ENCODE measurements at places on chromosomes 11 and 22. TPM values are rescaled to one million over a fixed set of nuclear protein-coding genes. Genes with fewer than 3 reads are reported as not detected.

FHIP1B gene
- polyA plus RNA-seq = 19.8 TPM

PNPLA3 gene
- polyA plus RNA-seq = 3.9 TPM

FAM83F gene
- 0.01 TPM for polyA plus RNA-seq

CSF2RB gene
- not detected for polyA plus RNA-seq

LDHAL6A gene
- not detected for polyA plus RNA-seq

GGTLC3 gene
- not detected for polyA plus RNA-seq

TP53I11 gene
- 6.3 TPM for polyA plus RNA-seq

RFPL1 gene
- not detected for polyA plus RNA-seq

SMC1B gene
- not detected for polyA plus RNA-seq

OR51I1 gene
- polyA plus RNA-seq = not detected

PATE4 gene
- polyA plus RNA-seq = not detected

ANKRD49 gene
- polyA plus RNA-seq = 12.4 TPM

CAPN5 gene
- polyA plus RNA-seq = 22.8 TPM

MYRF gene
- 2.7 TPM for polyA plus RNA-seq

WT1 gene
- not detected for polyA plus RNA-seq

OR2AG2 gene
- 0.11 TPM for polyA plus RNA-seq

VSIG10L2 gene
- polyA plus RNA-seq = not detected

OR51B5 gene
- polyA plus RNA-seq = 0.56 TPM

FJX1 gene
- polyA plus RNA-seq = 5.6 TPM

P2RX6 gene
- polyA plus RNA-seq = 1.7 TPM

SAA4 gene
- polyA plus RNA-seq = not detected

CD3D gene
- not detected for polyA plus RNA-seq

ADM2 gene
- polyA plus RNA-seq = 3.6 TPM

OR5AP2 gene
- polyA plus RNA-seq = not detected

ESAM gene
- 0.06 TPM for polyA plus RNA-seq

KCNK7 gene
- not detected for polyA plus RNA-seq

PTPRJ gene
- 5.2 TPM for polyA plus RNA-seq

KCTD21 gene
- 19.7 TPM for polyA plus RNA-seq

FIBIN gene
- 44.4 TPM for polyA plus RNA-seq

OR51B2 gene
- polyA plus RNA-seq = not detected

CRY2 gene
- polyA plus RNA-seq = 11.7 TPM

VPREB1 gene
- polyA plus RNA-seq = not detected

SPI1 gene
- polyA plus RNA-seq = not detected

FZD4 gene
- 4.3 TPM for polyA plus RNA-seq

ZBTB16 gene
- not detected for polyA plus RNA-seq

OMP gene
- polyA plus RNA-seq = not detected

SLC29A2 gene
- polyA plus RNA-seq = 0.16 TPM

All from AG04450 (cell line).